HS-5 (cell line): ENCODE measurements at places on chromosomes 3 and 15.

- DNase-seq = no peak
Observed at GRCh38 chr15:57509965-57510364, 81.7 kb upstream of the MYZAP start.

DNA sequence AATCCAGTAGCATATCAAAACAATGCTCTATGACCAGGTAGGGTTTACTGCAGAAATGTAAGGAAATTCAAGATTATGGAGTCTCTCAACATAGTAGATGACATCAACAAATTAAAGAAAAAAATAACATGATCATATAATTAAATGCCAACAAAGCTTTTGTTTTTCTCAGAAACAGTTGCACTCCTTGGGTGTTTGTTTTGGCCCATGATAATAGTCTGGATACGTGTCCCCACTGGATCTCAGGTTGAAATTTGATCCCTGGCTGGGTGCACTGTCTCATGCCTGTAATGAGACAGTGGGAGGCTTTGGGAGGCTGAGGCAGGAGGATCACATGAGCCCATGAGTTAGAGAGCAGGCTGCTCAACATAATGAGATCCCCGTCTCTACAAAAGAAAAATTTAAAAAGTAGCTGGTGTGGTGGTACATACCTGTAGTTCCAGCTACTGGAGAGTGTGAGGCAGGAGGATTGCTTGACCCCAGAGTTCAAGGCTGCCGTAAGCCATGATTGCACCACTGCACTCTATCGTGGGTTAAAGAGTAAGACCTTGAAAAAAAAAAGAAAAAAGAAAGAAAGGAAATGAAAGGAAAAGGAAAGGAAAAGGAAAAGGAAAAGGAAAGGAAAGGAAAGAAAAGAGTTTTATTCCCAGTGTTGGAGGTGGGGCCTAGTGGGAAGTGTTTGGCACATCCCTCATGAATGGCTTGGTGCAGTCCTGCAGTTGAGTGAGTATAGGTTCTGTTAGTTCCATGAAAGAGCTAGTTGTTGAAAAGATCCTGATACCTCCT is 53.3 kb upstream of the FOXB1 start:
- DNase-seq = no peak

- no peak for DNase-seq
Observed at GRCh38 chr15:51589881-51590568, 32.5 kb downstream of the DMXL2 start.

GRCh38 chr3:8848696-8849131 is 79.3 kb upstream of the OXTR start:
- DNase-seq = no peak
